HFFc6 (cell line): ENCODE measurements at places on chromosomes 5 and 9.

DNA sequence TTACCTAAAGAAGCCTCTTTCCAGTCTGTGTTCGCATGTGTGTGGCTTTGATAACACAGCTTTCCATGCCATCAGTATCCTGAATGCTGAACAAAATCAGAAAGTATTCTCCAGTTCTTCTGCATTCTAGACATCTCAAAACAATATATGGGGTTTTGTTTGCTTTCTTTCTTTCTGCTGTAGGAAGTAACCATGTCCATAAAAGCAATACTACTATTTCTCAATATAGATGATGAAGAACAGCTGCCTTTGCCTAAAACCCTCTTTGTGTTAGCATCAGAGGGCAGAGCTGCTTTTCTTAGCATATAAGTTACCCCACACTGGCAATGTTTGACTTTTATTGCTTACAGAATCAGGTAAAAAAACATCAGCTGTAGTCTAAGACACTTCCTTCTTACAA is 963.6 kb downstream of the CDH12 start:
- no peak for DNase-seq

- DNase-seq = no peak
Measured at GRCh38 chr5:80109646-80110478, 74.7 kb downstream of the THBS4 start.

DNA sequence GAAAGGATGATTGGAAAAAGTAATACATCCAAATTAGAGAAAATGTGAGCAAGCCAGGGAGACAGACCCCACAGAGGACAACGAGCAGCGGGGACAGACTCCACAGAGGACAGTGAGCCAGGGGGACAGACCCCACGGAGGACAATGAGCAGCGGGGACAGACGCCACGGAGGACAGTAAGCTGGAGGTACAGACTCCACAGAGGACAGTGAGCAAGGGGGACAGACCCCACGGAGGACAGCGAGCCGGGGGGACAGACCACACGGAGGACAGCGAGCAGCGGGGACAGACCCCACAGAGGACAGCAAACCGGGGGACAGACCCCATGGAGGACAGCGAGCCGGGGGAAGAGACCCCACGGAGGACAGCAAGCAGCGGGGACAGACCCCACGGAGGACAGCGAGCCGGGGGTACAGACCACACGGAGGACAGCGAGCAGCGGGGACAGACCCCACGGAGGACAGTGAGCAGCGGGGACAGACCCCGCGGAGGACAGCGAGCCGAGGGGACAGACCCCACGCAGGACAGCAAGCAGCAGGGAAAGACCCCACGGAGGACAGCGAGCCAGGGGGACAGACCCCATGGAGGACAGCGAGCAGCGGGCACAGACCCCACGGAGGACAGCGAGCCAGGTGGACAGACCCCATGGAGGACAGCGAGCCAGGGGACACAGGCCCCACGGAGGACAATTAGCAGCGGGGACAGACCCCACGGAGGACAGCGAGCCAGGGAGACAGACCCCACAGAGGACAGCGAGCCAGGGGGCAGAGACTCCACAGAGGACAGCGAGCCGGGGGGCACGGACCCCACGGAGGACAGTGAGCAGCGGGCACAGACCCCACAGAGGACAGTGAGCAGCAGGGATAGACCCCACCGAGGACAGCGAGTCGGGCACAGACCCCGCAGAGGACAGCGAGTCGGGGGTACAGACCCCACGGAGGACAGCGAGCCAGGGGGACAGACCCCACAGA is 1.9 kb upstream of the ZDHHC11 start:
- no peak for DNase-seq

GRCh38 chr9:135355521-135356011 is 124.0 kb upstream of the PPP1R26 start:
- DNase-seq = no peak

- DNase-seq = no peak
Measured at GRCh38 chr5:1850324-1851154, 32.2 kb downstream of the IRX4 start.

DNA sequence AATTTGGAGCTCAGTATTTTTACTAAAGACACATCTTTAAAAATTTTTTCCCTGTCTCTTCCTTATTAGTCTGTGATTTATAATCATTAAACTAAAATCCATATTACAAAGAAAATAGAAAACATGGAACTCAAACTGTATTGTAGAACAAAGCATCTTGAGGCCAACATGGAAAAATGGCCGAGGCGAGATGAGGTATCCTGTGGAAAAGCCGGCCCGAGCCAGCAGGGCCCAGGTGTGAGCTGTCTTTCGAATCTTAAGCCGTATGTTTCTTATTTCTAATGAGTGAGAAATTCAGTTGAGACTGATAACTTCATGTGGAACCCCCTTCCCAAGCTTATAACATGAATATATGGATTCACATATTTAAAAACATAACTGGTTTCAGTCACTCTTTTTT is 170.4 kb upstream of the OTULINL start:
- no peak for DNase-seq

- no peak for DNase-seq
Measured at GRCh38 chr5:150945486-150945885, 40.7 kb upstream of the ZNF300 start.

DNA sequence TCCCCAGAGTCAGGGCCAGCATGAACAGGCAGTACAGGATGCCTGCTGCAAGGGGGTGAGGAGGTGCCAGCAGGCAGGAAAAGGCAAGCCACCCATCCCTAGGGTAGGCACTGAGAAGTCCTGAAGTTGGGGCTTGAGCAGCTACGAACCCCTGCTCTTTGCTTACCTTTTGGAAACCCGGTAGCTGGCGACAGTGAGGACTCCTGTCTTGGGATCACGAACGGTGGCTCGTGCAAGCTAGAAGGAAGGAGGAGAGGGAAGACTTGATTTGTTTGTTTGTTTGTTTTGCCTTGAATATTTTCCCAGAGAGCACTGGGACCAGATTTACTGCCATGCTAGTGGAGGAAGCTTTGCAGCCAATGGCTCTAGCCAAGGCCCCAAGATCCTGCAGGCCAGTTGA is 23.7 kb downstream of the P4HA2 start:
- no peak for DNase-seq

GRCh38 chr5:17305964-17306725 is 88.7 kb downstream of the BASP1 start:
- DNase-seq = peak; percentile 70

- no peak for DNase-seq
Measured at GRCh38 chr9:98162613-98163012, 29.8 kb downstream of the CORO2A start.

- DNase-seq = no peak
Measured at GRCh38 chr5:6108981-6109825, 269.1 kb downstream of the MED10 start.

DNA sequence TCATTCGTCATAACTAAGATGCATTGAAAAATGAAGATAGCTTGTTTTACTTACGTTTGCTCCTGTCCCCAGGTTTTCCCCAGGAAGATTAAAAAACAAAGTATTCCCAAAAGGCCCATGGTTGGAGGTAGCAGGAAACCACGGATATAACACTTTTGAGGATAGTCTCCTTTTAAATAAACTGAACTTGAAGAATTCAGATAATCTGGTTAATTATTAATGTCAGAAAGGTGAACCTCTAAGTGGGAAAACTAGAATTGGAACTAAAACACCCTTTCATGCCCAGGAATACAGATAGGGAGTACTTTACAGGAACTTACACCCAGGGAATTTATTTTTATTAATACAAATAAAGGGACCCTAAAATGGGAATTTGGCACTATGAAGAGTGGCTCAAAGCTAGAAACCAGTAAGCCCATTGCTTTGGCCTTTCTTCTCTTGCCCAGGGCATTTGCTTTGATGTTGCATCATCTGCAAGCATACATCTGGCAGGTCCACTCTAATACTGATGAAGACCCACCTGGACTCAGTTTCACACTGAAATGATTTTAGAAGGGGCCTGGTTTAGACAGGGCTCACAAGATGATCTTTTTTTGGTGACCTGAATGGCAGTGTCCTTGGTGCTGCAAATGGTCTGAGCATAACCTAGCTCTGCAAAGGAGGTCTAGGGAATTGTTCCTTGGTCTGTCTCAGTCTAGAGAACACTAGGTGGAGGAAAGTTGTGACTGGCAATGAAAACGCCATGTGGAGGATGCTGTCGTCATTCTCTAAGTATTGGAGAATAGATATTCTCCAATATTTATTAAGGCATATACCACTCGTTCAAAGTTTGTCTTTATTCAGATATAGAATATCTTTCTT is at the start of gene C5:
C5 (minus strand) TSS at position 148 of the 861 bp plus-strand sequence; CDS start at position 119, 29 bp downstream.
- no peak for DNase-seq

DNA sequence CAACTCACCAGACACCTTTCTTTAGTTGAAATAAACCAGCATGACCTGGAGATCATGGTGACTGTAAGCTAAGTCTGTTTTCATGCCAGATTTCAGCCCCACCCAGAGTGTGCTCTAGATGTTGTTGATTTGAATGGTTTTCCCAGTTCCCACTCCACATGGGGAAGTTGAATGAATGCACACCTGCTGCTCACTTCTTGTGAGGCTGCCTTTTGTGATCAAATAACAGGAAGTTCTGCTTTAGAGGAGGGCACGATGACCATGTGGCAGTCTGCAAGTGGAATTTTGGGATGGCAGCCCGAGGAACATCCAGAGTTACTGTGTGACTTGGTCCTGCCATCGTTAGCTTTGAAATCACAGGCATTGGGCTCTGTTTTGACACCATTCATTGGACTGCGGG is 18.7 kb downstream of the SLC46A2 start:
- DNase-seq = no peak

DNA sequence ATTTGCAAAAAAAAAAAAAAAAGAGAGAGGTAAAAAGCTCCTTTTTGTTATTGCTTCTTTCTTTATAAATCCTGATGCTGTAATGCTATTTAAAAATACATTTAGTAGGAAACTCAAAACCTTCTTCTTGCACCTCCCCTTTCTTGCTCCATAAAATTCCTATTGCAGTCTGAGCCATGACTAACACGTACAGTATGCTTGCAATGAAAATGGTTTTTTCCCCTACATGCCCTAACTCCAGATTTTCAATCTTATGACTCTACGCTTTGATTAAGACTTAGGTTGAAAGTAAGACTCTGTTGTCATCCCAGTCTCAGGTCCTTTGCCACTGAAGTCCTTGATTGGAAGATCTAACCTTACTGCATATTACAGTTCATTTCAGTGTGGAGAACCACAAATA is 23.9 kb downstream of the FGF10 start:
- no peak for DNase-seq

GRCh38 chr5:66134407-66134861 is 9.7 kb upstream of the SREK1 start:
- DNase-seq = no peak

DNA sequence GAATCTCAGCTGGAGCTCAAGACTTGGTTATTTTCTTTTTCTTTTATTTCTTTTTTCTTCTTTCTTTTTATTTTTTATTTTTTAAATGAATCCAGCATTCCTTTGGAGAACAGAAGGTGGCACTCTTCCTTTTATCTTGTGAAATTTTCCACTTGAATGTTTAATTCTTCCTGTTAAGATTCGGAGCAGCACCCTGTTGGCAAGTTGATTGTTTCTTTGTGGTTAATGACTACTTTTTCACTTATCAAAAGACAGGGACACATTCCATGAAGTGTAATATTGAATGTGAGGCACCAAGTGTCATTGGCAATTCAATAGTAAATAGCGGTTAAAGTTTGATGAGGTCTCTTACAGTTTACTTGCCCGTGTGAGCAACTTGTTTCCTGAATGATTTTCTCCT is 240.5 kb upstream of the CHD1 start:
- no peak for DNase-seq

- no peak for DNase-seq
Measured at GRCh38 chr9:93427655-93428379, 23.7 kb upstream of the FAM120A start.

DNA sequence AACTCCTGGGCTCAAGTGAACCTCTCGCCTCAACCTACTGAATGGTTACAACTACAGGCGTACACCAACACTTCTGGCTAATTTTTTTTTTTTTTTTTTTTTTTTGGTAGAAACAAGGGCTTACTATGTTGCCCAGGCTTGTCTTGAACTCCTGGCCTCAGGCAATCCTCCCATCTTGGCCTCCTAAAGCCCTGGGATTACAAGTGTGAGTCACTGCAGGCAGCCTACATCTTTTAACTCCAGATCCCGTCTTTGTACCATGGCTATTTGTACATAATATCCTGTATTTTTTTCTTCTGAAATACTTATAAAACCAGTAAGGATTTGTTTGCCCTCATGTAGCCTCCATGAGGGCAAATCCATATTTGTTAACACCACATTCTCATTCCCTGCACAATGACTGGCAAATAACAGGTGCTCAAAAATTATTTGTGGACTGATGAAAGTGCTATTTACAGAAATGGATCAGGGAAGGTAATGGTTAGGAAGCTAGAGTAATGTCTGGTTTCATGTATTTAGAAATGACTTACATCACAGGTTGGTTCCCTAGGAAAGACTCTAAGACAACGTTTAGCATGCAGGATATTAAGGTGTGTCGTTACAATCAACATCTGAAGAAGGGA is 51.9 kb upstream of the POU5F2 start:
- DNase-seq = no peak

DNA sequence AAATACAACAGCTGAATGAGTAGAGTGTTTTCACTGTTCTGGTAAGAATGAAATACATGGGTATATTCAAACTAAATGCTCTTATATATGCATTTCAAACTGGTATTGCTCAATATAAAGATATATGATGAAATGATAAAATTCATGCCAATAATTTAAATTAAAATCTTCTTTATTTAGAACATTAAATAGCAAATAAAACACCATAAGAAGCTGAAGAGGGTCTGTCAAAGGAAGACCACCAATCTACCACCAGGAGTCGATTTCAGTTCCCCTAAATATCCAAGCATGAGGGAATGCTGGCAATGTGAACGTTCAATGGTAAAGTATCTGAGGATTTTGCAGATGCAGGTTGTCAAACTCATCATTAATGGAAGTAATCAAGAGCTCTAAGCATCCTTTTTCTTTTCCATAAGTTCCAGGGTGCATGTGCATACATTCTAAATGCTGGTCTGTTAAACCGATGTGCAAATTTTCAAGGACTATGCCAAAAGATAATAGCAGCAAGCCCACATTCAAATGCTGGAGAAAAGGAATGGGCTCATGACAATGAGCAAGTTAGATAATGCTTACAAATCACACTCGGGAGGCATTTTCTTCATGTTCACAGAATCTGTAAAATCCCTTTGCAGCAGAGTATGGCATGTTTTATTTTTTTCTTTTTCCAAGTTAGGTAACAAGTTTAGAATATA is 118.8 kb upstream of the MTAP start:
- DNase-seq = no peak

DNA sequence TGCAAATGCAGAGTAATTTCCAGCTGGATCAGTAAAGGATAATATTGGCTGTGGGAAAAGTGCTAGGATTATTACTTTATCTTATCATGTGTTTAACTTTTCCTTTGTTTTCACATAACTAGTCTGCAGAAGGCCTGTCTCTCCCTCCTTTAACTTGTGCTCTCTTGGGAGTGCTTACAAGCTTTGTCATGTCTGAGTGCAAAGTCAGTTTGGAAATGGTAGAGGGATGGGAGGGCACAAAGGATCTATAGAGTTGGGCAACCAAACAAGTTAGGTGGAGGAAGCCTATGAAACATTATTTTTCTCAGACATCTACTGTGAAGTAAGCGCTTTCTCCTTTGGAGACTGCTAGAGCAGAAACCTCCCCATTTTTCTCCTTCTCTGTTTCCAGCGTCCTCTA is 308.8 kb downstream of the ARHGAP26 start:
- no peak for DNase-seq
